ENCODE measurements at places on chromosomes 5 and 9.
A peak's percentile ranks its signal among the peaks of the same experiment; 100 is the strongest.

DNA sequence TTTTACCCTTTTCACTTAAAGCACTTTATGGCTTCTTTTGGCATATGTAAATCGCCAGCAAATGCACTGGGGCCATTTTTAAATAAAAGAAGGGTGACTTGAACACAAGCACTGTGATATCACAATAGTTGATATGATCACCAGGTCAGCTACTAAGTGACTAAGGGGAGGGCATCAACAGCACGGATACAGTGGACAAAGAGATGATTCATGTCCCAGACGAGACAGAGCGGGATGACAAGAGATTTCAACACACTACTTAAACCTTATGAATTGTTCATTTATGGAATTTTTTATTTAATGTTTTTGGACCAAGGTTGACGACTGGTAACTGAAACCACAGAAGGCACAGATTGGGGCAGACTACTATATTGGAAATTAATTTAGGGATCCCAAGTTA, 54.1 kb downstream of the RORB start:
- no peak for DNase-seq

DNA sequence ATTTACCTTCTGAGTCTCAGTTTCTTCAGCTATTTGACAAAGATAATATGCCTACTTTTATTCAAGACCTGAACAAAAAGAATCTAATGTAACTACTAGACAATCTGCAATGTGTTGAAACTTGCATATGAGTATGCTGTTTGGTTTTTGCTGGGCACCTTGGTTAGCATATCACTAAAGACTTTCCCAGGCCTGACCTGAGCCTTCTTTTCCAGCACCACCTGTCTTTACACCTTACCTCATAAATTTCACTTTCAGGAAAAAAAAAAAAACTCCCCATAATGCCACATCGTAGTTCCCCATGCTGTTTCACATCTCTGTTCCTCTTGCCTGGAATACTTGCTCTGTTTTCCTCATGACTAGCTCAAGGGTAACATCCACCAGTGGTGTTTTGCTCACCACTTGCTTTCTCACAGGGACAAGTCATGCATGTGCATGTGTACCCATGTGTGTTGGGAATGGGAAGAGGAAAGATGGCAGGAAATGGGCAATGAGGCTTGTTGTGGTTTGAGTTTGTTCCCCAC, 45.6 kb upstream of the TLE4 start:
- DNase-seq: no peak

DNA sequence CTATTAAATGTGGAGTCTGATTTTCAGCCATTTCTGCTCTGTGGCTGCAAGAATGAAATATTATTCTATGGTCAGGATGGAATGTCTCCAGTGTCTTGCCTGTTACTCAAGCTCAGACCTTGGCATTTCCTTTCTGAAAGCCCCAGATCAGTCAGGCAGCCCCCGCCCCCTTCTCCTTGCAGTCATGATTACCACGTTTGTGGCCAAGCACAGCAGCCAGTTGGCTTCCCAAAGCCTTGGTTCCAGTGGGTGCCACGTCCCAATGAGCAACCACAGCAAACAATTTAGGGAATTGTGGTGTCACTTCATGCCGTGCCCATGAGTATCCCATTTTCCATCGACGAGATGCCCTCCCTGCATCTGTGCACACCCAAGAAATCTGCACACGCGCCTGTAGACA, 9.7 kb upstream of the OBP2A start:
- DNase-seq: no peak

DNA sequence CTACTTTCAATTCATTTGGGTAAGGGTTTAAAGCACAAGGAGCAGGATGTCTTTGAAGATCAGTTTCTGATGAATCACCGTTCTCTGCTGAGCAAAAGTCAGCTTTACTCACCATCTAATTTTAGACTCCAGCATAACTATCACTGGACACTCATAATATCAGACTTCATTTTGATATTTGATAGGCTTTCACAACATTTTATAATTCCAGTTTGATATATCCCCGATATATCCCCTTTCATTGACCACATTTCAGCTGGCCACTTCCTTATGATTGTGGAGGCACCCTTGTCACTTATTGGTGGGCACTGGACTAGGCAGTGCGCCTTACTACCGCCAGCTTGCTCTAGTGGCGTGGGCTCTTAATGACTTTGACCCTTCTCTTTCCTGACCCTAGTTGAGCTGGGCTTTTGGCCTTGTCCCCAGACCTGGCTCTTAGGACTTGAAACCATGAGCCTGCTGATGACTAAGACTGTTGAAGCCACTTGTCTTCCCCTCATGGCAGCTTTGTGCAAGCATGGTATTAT, 46.8 kb downstream of the CYSTM1 start:
- no peak for DNase-seq

DNA sequence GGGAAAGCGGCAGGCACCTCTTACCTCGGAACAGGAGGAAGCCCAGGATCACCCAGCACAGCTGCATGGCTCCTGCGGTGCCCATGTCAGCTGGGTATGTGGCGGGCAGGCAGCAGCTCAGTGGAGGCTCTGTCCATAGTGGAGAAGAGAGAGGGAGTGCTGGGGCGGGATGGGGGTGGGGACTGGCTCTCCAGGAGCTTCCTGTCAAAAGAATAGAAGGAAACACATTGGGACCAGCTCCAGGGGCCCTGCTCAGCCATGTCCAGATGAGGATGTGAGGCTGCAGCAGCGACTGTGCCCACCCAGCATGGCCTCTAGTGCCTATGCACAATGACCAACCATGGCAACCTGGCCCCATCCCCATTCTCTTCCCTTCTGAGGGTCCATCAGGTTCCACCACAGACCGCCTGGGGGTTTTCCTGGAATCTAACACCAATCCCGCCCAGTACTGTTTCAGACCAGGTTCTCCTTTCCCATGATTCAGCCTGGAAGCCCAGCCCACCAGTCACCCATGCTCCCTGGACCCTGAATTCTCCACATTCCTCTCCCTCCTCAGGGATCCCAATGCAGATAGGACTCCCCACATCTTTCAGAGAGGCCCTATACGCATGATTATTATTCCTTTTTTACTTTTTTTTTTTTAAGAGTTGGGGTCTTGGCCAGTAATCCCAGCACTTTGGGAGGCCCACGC, at the start of gene ECSCR:
ECSCR (minus strand) TSS at position 158 of the 691 bp plus-strand sequence; CDS start at position 85, 73 bp downstream.
- DNase-seq: no peak

DNA sequence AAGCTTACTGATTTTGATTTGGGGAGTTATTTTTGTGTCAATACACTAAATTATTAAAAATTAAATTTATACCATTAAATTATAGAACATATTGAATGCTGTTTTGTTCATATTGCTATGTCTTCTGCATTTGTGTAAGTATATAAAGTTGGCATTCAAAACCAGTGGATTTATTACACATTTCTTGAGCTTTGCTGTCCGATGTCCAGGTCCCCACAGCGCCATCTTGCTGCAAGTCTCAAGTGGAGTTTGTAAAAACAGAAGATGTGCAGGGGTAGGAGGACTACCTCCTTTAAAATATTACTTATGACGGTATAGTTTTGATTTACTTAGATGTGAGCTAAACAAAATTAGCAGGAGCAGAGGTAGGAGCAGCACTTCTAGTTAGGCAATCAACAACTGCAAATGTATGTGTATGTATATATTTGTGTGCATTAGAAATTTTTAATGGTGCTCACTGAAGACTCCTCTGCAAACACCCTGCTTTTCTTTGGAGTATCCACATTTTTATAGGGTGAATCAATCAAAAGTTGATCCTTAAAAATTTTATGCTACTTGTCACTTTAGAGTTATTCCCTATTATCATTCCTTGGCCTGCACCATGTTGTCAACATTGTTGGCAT, 37.4 kb downstream of the CPEB4 start:
- DNase-seq: peak; percentile 45

GRCh38 chr5:65809817-65810531, 88.0 kb downstream of the NLN start:
- DNase-seq: no peak

DNA sequence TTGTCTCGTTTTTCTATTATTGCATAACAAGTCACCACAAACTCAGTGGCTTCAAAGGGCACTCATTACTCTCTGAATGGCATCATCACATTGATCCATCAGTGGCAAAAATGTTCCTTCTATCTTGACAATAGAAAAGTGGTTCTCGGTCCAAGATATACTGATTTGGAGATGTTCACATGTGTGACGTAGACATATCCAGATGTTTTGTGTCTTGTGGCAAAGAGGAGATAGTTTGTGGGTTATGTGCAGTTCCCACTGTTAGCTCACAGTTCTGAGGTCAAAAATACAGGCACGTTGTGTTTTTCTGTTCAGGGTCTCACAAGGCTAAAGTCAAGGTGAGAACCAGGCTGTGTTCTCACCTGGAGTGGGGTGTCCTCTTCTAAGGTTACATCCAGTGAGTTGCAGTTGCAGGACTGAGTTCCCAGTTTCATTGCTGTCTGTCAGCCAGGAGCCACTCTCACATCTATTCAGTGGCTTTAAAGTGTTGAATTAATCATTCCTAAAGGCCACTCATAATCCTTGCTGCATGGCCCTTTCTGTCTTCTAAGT, 55.3 kb downstream of the GAS1 start:
- DNase-seq: no peak

GRCh38 chr9:18438300-18438925, 35.5 kb upstream of the ADAMTSL1 start:
- no peak for DNase-seq

- no peak for DNase-seq
These were observed 5.1 kb downstream of the NFIB start for GRCh38 chr9:14308853-14309145.

DNA sequence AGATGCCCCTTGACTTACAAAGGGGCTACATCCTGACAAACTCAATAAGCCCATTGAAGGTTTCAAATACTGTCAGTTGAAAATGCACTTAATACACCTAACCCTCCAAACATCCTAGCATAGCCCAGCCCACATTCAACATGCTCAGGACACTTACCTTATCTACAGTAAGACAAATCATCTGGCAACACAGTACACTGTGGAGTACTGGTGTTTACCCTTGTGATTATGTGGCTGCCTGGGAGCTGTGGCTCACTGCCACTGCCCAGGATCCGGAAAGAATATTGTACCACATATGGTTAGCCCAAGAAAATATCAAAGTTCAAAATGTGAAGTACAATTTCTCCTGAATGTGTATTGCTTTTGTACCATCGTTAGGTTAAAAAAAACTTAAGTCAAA, 562.2 kb downstream of the HTR1A start:
- DNase-seq: no peak

DNA sequence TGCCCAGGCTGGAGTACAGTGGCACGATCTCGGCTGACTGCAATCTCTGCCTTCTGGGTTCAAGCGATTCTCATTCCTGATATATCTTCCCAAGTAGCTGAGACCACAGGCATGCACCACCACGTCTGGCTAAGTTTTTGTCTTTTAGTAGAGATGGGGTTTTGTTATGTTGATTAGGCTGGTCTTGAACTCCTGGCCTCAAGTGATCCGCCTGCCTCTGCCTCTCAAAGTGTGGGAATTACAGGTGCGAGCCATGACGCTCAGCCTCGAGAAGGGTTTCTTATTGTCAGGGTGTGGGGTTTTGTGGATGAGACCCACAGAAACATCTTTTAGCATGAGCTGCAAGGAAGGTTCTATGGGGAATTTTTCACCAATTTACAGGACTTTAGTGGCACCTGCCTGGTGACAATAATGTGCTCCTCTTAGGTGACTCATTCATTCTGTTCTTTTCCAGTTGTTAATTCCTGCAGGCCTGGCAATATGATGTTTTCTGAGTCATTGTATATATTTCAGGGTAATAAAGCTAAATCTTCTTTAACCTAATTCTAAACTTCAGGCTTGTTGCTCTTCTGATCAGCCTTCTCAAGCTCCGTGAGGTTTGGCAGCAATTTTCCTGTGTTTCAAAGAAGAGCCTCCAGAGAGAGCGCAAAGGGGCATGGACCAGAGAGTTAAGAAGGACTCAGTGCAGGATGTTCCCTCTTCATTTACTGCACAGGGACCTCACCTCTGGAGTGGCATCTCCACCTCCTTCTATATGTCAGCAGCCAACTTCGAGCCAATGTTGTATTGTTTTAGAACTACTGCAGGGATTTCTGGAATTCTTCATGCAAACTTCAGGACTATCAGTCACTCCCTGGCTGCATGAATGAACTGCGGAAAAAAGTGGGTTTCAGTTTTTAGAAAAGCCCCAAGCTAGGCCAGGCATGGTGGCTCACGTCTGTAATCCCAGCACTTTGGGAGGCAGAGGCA, 77.8 kb upstream of the ZNF618 start:
- no peak for DNase-seq

DNA sequence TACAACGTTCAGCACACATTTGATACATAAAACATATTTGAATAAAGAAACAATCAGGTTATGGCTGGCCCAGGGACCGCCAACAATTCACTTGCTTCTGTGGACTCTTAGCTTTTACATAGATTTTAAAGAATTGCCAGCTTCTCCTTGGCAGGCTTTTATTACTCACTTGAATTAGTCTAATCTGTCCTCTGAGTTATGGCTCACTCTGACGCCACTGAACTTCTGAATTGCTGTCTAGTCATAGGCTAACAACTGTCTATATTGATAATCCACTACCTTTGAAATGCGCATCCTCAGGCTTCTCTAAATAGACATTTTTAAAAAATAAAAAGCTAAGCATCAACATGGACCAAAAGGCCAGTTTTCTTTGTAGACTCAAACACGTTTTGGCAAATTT, 317.4 kb upstream of the SGCD start:
- DNase-seq: no peak

DNA sequence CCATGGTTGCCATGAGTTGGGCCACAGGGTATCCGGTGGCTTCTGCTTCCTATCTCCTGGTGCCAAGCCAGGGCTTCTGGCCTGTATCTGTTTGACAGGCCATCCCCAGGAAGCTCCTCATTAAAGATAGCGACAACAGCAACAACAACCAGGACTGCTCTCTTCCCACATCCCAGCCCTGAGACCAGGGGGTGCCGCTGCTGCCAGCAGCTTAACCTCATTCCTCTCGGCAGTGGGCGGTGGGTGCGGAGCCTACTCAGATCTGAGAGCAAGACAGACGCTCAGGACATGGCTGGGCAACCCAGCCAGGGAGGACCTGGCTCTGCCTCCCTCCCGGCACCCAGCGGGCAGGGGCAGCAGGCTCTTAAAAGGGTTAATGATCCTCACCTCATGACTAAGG, 98.3 kb downstream of the PSD2 start:
- DNase-seq: no peak

GRCh38 chr5:143319437-143320227, 83.9 kb downstream of the NR3C1 start:
- DNase-seq: no peak

All from glomerular endothelial cell (primary cell).